ENCODE measurements at places on chromosomes 5 and 9. TPM values are rescaled to one million over a fixed set of nuclear protein-coding genes. Genes with fewer than 3 reads are reported as not detected.

DNA sequence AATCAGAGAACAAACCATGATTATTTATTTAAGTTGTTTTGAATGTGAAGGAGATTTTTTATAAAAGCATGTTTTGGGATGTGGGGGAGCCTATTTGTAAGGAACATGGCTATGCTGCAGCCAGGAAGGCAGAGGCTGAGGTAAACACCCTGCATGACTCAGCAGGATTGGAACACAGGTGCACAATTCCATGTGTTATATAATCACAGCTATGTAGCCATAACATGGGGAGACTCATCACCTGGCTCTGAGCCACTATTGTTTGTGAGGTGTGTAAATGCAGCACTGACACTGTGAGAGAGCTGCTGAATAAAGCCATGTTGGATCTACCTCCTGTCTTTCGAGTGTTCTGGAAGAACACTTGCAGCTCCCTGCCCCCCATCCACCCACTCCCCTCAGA lies 1009.8 kb downstream of the DNAH5 start:
- H3K4me3 ChIP-seq: no peak overlapping the region
- H3K4me1 ChIP-seq: no peaks in the 10 kb centered on the region
- H3K27me3 ChIP-seq: no peaks in the 10 kb centered on the region
- no peaks in the 10 kb centered on the region for H3K36me3 ChIP-seq
- DNase-seq: no peak

DNA sequence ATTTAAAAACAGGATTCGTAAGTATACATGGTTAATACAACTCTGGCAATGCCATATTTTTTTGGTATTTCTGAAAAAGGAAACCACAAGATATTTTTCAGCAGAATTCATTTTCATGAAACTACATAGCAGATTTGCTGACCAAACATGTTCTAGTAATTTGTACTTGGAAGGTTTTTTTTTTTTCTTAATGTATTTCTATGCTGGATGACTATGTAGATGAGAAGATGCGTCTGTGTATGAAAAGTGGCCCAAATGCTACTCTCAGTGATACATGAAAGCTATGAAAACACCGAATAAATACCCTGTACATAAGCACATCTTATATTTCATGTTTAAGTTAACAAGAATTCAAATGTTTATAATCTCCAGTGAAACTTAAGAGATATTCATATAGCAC lies 400.9 kb upstream of the CYLC2 start:
- H3K4me3 ChIP-seq: no peak overlapping the region
- H3K4me1 ChIP-seq: no peaks in the 10 kb centered on the region
- H3K27ac ChIP-seq: no peak overlapping the region
- no peak for DNase-seq
- H3K36me3 ChIP-seq: no peaks in the 10 kb centered on the region

DNA sequence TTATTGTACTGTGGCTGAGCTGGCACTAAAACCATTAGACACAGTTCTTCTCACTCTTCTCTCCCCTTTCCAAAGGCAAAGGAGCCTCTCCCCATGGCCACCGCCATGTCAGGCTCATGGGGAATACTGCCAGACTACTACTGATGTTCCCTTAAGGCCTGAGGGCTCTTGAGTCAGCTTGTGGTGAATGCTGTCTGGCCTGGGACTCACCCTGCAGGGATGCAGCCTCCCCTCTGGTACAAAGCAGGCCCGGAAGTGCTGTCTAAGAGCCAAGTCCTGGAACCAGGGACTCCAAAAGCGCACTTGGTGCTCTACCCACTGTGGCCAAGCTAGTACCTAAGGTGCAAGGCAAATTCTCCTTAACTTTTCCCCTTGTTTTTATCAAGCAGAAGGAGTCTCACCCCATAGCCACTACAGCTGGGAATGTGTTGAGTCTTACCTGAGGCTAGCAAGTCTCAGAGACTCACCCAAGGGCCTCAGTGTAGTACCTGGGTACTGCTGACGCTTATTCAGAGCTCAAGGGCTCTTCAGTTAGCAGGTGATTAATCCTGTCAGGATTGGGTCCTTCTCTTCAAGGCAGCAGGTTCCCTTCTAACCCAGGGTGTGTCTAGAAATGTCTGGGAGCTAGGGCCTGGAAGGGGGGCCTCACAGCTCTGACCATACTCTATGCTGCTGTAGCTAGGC lies 33.2 kb upstream of the C5orf46 start:
- no peaks in the 10 kb centered on the region for H3K27me3 ChIP-seq
- DNase-seq: no peak
- H3K36me3 ChIP-seq: no peaks in the 10 kb centered on the region
- H3K27ac ChIP-seq: no peak overlapping the region

- H3K27ac ChIP-seq: peak overlapping the region; percentile 78
- no peaks in the 10 kb centered on the region for H3K4me1 ChIP-seq
- no peaks in the 10 kb centered on the region for H3K36me3 ChIP-seq
- no peaks in the 10 kb centered on the region for H3K27me3 ChIP-seq
- no peak for DNase-seq
Observed at GRCh38 chr9:96487949-96488348, 38.0 kb downstream of the HABP4 start.

DNA sequence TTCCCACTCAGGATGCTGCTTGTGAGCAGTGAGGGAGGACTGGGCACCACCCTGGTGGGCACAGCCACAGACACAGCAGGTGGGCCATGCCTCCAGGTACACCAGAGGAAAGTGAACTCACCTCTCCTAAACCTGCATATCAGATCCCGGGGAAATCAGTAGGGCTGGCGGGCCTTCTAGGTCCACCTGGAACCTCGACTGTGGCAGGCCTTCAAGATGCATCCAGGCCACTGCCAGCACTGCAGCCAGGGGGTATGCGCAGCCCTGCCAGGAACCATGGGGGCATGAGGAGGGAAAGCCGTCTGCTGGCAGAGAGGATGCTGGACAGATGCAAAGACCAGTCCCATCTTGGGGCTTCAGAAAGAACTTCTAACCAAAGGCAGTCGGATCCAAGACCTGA lies 270.6 kb upstream of the IRX4 start:
- no peak overlapping the region for H3K4me3 ChIP-seq
- no peak for DNase-seq
- H3K27ac ChIP-seq: no peak overlapping the region
- H3K4me1 ChIP-seq: no peaks in the 10 kb centered on the region

GRCh38 chr9:16869882-16870595 lies 431 bp downstream of the BNC2 start:
- peak overlapping the region; percentile 73 for H3K4me3 ChIP-seq
- no peaks in the 10 kb centered on the region for H3K36me3 ChIP-seq
- peak; percentile 51 for DNase-seq
- H3K4me1 ChIP-seq: no peaks in the 10 kb centered on the region
- H3K27me3 ChIP-seq: no peaks in the 10 kb centered on the region
- no peak overlapping the region for H3K27ac ChIP-seq

- H3K27me3 ChIP-seq: no peaks in the 10 kb centered on the region
- no peaks in the 10 kb centered on the region for H3K4me1 ChIP-seq
Observed at GRCh38 chr9:99222416-99223270, 561 bp downstream of the SEC61B start.

DNA sequence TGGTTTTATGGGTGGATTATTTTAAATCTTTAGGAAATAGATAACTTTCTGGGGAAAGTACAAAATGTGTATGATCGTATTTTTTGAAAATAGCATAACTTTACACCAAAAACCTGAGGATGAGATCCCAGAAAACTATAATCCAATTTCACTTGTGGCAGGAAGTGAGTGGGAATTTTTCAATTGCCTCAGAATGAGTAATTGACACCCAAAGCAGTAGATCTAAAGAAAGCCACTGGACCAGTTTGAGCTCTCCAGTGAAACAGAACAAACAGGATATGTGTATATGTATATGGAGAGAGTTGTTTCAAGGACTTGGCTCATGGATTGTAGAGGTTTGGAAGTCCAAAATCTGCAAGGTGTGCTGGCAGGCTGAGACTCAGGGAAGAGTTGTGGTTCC lies 109.2 kb upstream of the SHB start:
- H3K4me1 ChIP-seq: no peaks in the 10 kb centered on the region
- H3K4me3 ChIP-seq: no peak overlapping the region
- no peaks in the 10 kb centered on the region for H3K27me3 ChIP-seq
- no peak overlapping the region for H3K27ac ChIP-seq
- DNase-seq: no peak
- no peaks in the 10 kb centered on the region for H3K36me3 ChIP-seq

GRCh38 chr5:93915142-93915553 lies 173.7 kb upstream of the POU5F2 start:
- H3K36me3 ChIP-seq: no peaks in the 10 kb centered on the region
- H3K4me3 ChIP-seq: no peak overlapping the region
- no peaks in the 10 kb centered on the region for H3K27me3 ChIP-seq
- no peak for DNase-seq
- no peak overlapping the region for H3K27ac ChIP-seq

GRCh38 chr9:79977510-79978197 lies 405.9 kb downstream of the TLE4 start:
- DNase-seq: no peak
- no peak overlapping the region for H3K27ac ChIP-seq
- no peak overlapping the region for H3K4me3 ChIP-seq
- H3K4me1 ChIP-seq: no peaks in the 10 kb centered on the region
- H3K27me3 ChIP-seq: peaks cover 1% of the 10 kb centered on the region
- no peaks in the 10 kb centered on the region for H3K36me3 ChIP-seq

DNA sequence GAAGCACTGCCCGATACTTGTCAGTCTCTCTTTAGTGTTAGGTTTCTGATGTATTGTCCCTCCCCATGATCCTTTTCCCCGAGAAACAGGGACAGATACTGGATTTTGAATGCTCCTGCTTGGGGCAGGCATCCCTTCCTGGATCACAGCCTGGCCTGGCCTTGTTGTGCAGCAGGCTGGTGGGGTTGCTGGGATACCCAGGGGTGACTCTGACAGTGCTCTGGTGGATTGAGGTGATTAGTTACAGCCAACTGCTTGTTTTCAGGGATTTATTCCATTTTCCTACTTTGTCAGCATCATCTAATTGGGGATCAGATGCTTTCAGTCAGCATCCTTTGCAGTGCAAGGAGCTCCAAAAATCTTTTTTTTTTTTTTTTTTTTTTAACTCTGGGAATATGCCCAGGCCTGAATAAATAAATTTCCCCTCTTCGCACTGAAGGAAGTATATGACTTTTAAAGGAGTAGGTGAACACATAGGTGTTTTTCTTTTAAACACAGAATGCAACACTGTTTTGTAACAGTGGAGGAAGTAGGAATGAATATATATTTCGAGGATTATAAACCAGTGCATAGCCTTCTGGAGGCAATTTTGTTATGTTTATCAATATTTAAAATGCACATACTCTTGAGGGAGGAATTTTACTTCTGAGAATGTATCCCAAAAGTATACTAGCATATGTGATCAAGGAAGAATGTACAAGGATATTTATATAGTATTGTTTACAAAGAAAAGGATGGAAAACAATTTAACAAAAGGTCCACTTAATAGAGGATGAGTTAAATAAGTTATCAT lies 127.3 kb upstream of the ELL2 start:
- H3K27ac ChIP-seq: no peak overlapping the region
- no peak overlapping the region for H3K4me3 ChIP-seq
- no peak for DNase-seq
- no peaks in the 10 kb centered on the region for H3K36me3 ChIP-seq
- peaks cover 2% of the 10 kb centered on the region for H3K4me1 ChIP-seq
- no peaks in the 10 kb centered on the region for H3K27me3 ChIP-seq

DNA sequence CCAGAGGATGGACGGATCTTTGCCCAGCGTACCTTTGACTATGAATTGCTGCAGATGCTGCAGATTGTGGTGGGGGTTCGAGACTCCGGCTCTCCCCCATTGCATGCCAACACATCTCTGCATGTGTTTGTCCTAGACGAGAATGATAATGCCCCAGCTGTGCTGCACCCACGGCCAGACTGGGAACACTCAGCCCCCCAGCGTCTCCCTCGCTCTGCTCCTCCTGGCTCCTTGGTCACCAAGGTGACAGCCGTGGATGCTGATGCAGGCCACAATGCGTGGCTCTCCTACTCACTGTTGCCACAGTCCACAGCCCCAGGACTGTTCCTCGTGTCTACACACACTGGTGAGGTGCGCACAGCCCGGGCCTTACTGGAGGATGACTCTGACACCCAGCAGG lies 1.9 kb downstream of the PCDHGC5 start:
- H3K27me3 ChIP-seq: no peaks in the 10 kb centered on the region
- no peaks in the 10 kb centered on the region for H3K4me1 ChIP-seq
- no peaks in the 10 kb centered on the region for H3K36me3 ChIP-seq
- no peak for DNase-seq

DNA sequence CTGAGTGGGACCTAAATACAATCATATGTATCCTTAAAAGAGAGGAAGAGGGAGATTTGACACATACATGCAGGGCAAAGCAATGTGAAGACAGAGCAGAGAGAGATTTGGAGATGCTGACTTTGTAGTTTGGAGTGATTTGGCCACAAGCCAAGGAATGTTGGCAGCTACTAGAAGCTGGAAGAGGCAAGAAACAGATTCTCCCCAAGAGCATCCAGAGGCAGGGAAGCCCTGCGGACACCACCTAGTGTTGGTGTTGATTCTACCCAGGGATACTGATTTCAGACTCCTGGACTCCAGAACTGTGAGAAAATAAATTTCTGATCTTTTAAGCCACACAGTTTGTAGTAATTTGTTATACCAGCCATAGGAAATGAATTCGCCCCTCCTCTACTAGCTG lies 64.9 kb upstream of the OSMR start:
- H3K27ac ChIP-seq: no peak overlapping the region
- no peaks in the 10 kb centered on the region for H3K36me3 ChIP-seq
- H3K27me3 ChIP-seq: no peaks in the 10 kb centered on the region
- H3K4me3 ChIP-seq: no peak overlapping the region

- no peak overlapping the region for H3K4me3 ChIP-seq
- no peak for DNase-seq
- no peaks in the 10 kb centered on the region for H3K27me3 ChIP-seq
- H3K36me3 ChIP-seq: no peaks in the 10 kb centered on the region
- peaks cover 4% of the 10 kb centered on the region for H3K4me1 ChIP-seq
Observed at GRCh38 chr5:133716532-133717183, 104.3 kb upstream of the FSTL4 start.

DNA sequence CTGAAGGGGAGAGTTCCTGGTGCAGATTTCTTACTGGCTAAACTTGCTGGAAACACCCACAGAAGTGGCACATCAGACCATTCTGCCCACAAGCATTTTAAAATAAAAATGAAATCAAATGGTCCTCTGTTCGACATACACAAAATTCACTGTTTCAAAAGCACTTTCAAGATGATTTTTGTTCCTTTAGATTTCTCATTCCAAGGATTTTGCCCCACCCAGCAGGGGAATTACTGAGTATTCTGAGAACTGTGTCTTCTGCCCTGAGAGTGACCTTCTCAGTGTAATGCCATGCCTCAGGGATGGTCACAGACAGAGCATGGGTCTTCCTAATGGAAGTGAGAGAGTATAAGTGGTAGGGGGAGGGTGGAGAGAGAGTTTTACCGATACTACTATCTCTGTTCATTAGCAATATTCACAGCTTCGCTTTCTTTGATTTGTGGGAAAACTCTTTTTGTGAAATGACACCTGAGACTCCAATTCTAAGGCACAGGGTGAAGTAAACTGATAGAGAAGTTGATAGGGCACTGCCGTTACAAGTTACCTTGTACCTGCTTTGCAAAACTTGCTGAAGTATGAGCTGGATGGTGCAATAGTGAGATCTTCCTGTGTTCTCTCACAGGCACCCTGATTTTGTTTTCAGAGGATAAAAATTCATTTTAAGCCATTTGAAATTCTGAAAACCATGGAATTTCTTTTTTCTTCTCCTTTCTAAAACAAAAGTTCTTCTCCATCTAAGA lies 95.8 kb upstream of the CD180 start:
- no peaks in the 10 kb centered on the region for H3K36me3 ChIP-seq
- DNase-seq: no peak
- no peaks in the 10 kb centered on the region for H3K27me3 ChIP-seq
- H3K4me3 ChIP-seq: no peak overlapping the region
- no peak overlapping the region for H3K27ac ChIP-seq
- H3K4me1 ChIP-seq: no peaks in the 10 kb centered on the region

Gene TNFSF15
- total RNA-seq: 0.81 TPM

Gene EMB
- total RNA-seq: 21.5 TPM

Gene IRGM
- total RNA-seq: 0.30 TPM

Gene ACSL6
- 0.42 TPM for total RNA-seq

Gene CNTNAP3B
- total RNA-seq: 25.9 TPM

Gene ZBED3
- total RNA-seq: 11.3 TPM

Gene IPO11
- total RNA-seq: 26.4 TPM

Measured in aorta (tissue), 5 donors.